ENCODE measurements at places on chromosomes 6 and 20.

DNA sequence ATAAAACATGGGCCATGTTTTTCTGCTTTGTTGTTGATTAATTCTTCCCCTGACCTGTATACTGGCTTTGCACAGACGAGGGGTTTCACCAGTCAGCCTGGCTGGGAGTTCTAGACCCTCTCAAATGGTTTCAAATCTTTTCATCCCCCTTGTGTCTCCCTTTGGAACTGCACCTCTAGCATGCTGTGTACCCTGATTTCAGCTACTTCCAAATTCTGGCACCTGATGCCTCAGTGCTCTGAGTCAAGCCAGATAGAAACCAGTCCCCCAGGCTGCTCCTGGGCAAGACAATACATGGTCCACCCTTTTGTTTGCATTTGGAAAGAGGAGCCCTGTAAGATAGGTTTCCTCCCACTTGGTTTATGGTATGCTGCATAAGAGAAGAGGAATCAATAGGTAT lies 290.2 kb downstream of the BTBD3 start:
- no peak for DNase-seq

DNA sequence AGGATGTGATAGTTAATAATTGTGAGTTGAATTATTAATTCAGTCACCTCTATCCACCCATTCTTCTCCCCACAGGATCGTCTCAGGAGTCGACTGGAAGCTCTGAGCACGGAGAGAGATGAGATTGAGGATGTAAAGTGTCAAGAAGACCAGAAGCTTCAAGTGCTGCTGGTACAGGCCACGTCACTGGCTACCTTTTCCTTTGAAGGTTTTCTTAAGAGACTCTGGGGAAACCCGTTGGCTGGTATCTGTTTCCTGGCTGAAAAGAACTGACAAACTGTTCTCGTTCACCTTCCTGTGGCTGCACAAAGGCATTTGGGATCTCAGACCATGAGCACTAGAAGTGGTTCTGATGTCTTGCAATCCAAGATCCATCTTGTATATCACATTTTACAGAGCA lies 3.8 kb downstream of the TRIM15 start:
- no peak for DNase-seq

- DNase-seq, result no peak
These were observed 63.9 kb downstream of the PDE10A start for GRCh38 chr6:165599121-165599520.

GRCh38 chr6:151589667-151590066 lies 95.8 kb downstream of the CCDC170 start:
- DNase-seq, result no peak

- no peak for DNase-seq
These were observed 206.8 kb upstream of the THEMIS start for GRCh38 chr6:128107682-128108081.

- no peak for DNase-seq
These were observed 520.9 kb downstream of the HTR1B start for GRCh38 chr6:76942203-76942966.

DNA sequence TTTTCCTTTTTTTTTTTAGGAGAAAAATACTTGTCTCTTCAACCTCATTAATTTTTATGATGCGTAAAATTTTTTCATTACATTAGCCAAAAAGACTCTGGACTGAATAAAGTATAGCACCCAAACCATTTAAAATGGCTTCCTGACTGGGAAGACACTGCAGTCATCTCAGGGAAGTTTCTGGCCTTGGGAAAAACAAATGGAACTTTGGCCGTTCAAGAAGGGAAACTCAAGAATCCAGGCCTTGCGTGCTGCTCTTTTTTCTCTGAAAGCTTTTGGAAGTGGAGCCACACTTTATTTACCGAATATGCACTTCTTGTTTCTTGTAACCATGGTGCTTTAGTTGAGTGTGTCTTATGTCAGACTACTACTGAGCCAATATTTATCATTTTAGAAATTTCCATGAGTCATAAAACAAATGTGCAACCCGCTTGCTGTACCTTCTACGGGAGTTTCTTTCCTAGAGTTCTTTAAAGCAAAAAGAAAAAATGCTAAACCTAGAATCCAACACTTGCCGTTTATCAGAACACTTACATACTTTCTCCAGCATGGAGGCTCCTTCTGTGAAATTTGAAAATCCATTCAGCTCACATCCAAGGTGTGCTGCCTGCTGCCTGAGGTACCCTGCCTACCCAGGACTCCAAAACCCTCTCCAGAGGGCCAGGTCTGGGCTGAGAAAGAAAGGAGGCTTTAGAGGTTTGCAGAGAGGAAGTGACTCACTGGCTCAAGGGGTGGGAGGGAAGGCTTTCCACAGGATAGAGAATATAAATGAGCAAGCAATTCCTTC lies 11.5 kb upstream of the DSTN start:
- no peak for DNase-seq

- no peak for DNase-seq
These were observed 84.2 kb upstream of the BMP2 start for GRCh38 chr20:6683021-6683977.

- peak; percentile 68 for DNase-seq
These were observed at the start of gene SCUBE3 for GRCh38 chr6:35213824-35214756. TSS of gene SCUBE3 (plus strand) at chr6:35213956. CDS start at chr6:35214419, 463 bp downstream.

- no peak for DNase-seq
These were observed 54.4 kb downstream of the KDM1B start for GRCh38 chr6:18209539-18210197.

GRCh38 chr20:5674176-5674660 lies 76.0 kb upstream of the SHLD1 start:
- DNase-seq, result peak; percentile 48

DNA sequence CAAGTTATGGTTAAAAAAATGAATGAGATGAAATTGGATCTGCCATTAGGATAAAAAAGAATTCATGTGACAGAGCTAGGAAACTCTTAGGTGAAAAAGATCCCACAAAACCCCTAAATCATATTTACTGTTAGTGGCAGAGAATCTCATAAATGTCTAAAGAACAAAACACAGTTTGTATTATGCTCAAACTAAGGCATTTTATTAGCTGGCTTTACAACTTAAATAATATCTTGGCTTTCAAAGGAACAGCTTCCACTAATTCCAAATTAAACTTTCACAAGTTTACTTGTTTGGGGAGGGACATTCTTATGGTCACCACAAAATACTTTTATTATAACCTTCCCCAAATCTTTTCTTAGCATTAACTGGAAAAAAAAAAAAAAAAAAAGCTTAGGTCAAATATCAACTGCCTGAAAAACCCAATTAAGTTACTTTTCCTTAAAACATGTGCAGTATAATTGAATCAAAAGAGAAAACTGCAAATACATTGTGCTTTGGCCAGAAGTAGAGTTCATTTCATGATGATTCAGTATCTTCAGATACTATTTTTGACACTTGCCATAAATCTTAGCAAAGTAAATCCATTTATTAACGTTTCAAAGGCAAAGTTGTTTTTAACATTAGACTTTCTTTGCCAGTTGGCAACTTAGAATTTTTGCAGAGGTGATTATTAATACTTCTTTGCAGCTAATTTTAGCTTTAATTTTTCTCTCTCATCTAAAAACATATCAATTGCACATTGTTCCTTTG lies 14.7 kb upstream of the ALDH8A1 start:
- no peak for DNase-seq

DNA sequence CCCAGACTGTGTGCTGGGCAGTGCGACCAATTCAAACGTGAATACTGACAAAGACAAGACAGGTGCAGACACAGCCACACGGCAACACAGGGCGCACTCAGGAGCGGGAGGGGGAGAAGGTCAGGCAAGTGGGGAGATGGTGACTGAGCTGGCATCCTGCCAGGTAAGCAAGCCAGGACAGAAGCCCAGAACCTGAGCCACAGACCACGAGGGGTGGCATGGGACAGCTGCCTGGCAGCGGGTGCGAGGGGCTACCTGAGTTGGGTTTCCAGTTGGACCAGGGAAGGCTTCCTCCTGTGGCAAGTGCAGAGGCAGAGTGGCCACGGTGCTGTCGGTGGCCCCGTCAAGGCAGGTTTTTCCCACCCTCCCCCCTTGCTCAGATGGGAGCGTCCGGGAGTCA lies 215.2 kb upstream of the ARID1B start:
- DNase-seq, result no peak

DNA sequence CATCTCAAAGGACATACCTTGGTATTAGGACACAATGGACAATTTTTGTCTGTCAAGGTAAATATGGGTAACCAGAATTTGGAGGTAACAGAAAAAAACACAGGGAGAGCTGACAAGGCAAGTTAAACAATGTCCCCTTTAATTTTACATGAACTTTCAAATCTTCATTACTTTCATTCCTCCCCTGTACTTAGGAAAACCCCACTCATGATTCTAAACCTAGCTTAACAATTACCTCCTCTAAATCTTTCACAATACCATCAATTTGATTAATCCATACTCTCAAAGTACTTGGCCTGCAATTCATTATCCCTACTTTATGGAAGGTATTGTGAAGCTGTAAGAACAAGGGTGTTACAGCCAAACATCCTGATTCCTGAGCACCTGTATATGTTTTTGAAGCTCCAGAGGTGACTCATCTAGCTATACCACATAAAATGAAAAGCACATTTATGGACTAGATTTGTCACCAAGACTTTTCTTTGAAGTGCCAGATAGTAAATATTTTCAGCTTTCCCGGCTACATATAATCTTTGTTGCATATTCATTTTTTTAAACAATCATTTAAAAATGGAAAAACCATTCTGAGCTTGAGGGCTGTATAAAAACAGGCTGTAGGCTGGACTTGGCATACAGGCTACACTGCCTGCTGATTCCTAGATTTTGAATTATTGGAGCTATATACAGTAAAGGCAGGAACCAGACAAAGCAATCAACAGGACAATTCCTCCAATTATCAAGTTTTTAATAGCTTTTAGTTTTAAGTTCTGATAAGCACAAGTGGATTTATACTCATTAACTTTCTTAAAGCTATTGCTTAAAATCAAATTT lies 22.9 kb downstream of the DEK start:
- no peak for DNase-seq

DNA sequence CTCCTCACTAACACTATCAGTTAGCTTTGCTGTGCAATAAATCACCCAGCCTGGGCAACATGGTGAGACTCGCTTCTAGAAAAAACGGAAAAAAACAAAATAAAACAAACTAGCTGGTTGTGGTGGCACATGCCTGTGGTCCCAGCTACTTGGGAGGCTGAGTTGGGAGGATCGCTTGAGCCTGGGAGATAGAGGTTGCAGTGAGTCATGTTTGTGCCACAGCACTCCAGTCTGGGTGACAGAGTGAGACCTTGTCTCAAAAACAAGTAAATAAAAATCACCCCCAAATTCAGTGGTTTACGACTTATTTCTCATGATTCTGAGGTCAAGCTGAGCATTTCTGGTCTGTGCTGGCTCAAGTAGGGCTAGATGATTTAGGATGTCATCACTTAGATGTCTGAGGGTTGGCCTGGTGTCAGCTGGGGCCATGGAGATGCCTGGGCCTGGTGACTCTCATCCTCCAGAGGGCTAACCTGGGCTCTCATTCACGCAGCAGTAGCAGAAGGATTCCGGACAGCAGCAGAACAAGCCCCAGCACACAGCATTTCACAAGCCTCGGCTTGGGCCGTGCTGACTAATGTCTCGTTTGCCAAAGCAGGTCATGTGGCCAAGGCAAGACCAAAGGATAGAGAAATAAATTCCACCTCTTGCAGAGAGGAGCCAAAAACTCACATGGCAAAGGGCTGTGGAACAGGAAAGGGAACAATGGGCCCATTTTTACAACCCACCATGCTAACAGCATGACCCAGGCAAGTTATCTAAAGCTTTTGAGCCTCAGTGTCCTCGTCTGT lies 32.5 kb downstream of the MGME1 start:
- DNase-seq, result no peak

GRCh38 chr6:52598824-52599190 lies 21.9 kb upstream of the TRAM2 start:
- no peak for DNase-seq

DNA sequence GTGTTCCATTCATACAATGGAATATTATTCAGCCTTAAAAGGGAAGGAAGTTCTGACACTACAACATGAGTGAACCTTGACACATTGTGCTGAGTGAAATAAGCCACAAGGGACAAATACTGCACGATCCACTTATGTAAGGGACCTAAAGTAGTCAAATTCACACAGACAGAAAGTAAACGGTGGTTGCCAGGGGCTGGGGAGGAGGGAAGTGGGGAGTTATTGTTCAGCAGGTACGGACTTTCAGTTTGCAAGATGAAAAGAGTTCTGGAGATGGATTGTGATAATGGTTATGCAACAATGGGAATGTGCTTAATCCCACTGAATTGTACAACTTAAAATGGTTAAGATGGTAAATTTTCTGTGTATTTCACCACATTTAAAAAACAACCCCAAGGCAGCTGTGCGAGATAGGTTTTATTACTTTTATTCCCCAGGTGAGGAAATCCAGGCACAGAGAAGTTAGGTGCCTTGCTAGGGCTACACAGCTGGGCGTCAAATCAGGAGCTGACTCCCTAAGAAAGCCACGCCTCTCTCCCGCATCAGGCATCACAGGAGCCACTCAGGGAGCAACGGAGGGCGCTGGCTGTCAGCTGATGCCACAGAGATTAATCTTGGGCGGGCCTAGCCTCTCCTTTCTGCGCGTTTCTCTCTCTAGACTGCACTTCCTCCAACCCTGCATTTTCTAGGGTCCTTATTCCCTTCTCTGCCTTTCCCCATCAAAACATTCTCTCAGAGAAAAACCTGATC lies 9.3 kb upstream of the TRAF3IP2 start:
- no peak for DNase-seq

- no peak for DNase-seq
These were observed 4.8 kb upstream of the SMIM28 start for GRCh38 chr6:138372711-138373463.

DNA sequence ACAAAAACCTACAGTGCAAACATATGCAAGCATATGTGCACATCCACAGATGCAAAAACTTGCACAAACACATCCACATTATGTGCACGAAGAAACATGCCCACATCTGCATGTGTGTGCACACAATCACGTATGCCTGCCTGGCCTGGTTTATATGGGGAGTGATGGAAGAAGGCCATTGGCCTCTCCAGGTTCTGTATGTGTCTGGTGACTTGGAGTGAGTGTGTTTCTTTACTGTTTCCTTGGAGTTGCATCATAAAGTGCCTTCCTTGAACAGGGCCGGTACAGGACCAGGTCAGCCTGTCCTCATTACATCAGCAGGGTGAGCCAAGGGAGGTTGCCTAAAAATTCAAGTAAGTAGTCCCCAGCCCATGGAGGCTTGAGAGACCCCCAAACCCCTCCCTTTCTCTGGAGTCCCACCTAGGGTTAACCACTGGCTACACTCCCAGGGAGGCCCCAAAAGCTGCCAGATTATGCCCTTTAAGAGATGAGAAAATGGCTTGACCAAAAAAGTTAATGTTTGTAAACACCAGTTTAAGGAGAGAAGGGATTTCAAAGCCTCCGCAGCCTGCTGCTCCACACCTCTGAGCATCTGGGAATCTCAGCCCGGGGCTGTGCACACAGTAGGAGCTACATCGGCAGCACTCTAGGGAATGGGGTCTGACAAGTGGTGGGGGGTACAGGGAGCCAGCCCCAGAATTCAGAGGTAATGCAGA lies 140.8 kb downstream of the VEGFA start:
- no peak for DNase-seq

DNA sequence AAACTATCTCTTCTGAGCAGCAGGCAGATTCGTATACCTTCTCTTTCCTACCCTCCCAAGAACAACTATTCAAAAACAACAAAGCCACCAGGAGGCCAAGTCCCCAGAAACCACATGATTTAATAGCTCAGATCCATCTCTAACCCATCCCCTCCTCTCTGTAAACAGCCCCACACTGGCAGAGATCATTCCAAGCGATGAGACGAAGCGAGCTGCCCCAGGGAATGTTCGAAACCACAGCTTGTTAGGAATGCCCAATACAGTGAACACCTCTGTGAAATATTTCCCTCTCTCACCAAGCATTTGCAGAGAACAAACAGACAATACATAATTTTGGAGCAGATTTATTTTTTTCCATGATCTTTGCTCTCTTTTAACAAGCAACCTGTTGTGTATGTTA lies 231.8 kb downstream of the SOD2 start:
- no peak for DNase-seq

- DNase-seq, result peak; percentile 98
These were observed at the start of gene YWHAB for GRCh38 chr20:44885392-44886265. TSS of gene YWHAB (plus strand) at chr20:44885705. CDS start at chr20:44901534, 15,829 bp downstream.
